GM12864 (cell line): ENCODE measurements at places on chromosomes 16 and 17.

GRCh38 chr16:67346341-67346740, 19.7 kb downstream of the LRRC36 start:
- DNase-seq, result no peak

GRCh38 chr17:78168242-78168902, at the start of gene SYNGR2:
TSS of gene SYNGR2 (plus strand) at chr17:78168581. CDS start at chr17:78168617, 36 bp downstream.
- no peak for DNase-seq

DNA sequence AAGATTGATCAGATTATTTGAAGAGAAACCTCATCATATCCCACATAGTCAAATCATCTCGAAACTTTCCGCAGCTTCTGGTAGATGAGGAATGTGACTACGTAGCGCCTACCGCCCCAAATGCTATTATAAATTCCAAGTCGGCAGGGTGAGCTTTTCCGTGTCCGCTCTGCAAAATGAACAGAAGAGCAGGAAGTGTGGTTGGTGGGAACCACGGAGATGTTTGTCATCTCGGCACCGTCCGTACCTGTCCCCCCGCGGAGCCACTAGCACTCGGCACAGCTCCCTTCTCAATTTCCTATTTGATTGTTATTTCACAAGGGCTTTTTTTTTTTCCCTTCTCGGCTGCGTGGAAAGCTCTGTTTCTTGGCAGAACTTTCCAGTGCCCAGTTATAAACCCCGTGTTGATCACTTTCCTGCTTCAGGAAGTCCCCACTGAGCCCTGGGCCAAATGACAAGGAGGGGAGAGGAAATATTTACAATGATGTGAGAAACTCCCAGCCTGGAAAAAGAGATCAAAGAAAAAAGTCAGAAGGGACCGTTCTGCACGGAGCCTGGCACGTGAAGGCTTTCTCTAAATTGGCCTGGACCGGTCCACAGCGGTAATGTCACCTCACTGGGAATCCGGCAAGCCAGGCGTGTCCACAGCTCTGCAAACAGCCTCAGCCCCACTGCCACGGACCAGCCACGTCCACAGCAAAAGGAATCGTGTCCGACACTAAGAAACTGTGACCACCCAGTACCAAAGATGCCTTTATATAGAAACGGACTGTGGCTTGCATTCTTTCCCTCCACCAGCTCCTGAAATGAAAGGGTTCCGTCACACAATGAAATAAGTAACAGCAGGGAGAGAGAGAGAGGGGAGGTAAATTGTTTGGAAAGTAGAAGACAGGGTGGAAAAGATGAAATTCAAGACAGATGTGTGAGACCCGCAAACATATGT, 65.0 kb downstream of the MRM3 start:
- DNase-seq, result no peak

GRCh38 chr17:80667462-80668277, 123.0 kb downstream of the RPTOR start:
- DNase-seq, result no peak

GRCh38 chr17:13460261-13461000, 141.3 kb downstream of the HS3ST3A1 start:
- DNase-seq, result no peak

DNA sequence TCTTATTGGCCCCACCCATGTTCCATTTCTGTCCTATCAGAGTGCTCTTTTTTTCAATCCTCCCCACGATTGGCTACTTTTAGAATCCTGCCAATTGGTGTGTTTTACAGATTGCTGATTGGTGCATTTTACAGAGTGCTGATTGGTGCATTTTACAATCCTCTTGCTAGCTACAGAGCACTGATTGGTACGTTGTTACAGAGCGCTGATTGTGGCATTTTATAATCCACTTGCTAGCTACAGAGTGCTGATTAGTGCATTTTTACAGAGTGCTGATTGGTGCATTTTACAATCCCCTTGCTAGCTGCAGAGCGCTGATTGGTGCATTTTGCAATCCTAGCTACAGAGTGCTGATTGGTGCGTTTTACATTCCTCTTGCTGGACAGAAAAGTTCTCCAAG, 9.5 kb upstream of the CCL17 start:
- DNase-seq, result no peak

- DNase-seq, result no peak
Observed at GRCh38 chr17:77769762-77770161, 188.7 kb upstream of the TNRC6C start.

DNA sequence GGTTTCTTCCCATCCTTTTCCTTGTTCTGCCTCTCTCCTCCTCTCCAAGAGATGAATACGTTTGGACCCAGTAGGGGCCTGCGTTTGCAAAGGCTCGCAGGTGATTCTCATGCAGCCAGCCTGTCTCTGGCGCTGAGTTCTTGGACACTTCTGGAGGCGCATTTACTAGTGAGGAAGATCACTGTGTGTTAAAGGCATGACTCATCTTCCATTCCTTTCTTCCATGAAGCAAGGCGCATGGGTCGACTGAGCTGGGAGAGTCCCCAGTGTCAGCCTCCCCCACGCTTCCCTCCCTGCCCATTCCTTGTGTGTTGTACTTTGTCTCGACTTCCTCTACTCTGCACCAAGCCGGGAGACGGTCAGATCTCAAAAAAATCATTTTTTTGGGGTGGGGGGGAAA, 159.9 kb upstream of the EEF2KMT start:
- DNase-seq, result no peak

GRCh38 chr16:81164481-81164880, 68.3 kb upstream of the GCSH start:
- DNase-seq, result no peak

DNA sequence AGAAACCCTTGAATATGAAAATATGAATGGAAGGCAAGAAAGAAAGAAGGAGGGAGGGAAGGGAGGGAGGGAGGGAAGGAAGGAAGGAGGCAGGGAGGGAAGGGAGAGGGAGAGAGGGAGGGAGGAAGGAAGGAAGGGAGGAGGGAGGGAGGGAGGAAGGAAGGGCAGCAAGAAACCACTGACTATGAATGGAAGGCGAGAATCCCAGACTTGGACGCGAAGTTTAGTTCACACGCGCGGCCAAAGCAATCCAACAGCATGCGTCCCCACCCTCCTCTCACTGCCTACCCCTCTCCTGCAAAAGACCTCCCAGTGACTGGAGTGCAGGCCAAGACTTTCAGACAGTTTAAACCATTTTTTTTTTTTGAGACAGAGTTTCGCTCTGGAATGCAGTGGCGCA, 7.9 kb upstream of the SMARCD2 start:
- DNase-seq, result no peak

DNA sequence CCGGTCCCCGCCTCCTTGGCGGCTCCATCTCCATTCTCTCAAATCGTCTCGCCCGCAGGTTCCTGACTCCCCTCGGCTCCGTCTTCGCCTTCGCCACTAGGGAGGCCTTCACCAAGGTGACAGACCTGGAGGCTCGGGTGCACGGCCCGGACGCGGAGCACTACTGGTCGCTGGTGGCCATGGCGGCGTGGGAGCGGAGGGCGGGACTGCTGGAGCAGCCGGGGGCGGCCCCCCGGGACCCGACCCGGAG, 862 bp downstream of the GLTPD2 start:
- DNase-seq, result no peak

DNA sequence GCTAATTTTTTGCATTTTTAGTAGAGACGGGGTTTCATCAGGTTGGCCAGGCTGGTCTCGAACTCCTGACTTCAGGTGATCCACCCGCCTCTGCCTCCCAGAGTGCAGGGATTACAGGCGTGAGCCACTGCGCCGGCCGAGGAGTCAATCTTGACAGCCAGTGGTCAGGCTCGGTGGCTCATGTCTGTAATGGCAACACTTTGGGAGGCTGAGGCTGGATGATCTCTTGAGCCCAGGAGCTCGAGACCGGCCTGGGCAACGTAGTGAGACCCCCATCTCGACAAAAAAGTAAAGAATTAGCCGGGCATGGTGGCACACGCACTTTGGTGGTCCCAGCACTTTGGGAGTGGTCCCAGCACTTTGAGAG, 608 bp upstream of the PGS1 start:
- DNase-seq, result no peak

GRCh38 chr16:85246473-85246872, 134.2 kb upstream of the CIBAR2 start:
- DNase-seq, result no peak
